Esophagus mucosa (tissue), 1 donor: ENCODE measurements at places on chromosomes 5 and 9.

DNA sequence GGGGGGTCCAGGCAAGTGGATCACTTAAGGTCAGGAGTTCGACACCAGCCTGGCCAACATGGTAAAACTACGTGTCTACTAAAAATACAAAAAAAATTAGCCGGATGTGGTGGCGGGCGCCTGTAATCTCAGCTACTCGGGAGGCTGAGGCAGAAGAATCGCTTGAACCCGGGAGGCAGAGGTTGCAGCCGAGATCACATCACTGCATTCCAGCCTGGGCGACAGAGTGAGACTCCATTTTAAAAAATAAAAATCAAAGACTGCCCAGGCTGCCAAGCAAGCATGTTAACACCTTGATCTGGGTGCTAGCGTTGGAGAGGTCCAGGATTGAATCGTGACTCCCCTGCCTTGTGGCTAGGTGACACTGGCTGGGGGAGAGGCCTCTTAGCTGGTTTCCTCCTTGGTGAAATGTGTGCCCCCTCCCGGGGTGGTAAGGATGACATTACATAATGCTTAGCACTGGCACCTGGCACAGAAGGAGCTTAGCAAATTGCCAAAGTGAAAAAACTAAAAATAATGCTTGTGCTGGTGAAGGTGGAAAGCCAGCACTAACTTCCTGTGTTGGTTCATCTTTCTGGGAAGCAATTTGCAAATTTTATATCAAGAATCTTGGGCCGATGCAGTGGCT, 2.2 kb upstream of the CIZ1 start:
- ATAC-seq: no peak

DNA sequence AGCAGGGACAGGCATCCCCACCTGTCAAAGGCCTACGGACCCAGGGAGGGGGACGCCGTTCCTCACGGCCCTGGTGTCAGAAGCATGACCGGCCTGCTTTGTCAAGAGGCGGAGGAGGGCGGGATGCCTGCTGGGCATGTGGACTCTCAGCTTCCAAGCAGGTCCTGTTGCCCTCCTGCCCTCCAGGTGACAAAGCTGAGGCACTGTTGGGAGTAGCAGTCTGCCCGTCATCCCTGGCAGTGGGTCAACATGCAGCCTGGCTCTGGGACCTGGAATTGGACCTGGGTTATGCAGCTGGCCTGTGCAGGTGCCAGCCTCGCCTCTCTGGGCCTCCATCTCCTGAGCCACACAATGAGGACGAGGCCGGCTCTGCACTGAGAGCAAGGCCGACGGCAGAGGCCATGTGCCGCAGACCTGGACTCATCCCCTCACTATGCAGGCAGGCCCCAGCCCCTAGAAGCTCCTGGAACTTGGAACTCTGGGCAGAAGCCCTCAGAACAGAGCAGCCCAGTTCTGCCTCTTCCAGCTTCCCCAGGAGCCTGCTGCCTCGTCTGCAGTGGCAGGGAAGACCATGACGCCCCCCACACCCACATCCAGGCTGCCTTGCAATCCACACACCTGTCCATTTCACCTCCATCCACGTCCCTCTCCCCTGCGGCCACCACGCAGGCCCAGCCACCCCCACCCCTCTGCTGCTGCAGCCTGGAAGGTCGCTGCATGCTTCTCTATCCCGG, 20.8 kb upstream of the FCN1 start:
- ATAC-seq: no peak

DNA sequence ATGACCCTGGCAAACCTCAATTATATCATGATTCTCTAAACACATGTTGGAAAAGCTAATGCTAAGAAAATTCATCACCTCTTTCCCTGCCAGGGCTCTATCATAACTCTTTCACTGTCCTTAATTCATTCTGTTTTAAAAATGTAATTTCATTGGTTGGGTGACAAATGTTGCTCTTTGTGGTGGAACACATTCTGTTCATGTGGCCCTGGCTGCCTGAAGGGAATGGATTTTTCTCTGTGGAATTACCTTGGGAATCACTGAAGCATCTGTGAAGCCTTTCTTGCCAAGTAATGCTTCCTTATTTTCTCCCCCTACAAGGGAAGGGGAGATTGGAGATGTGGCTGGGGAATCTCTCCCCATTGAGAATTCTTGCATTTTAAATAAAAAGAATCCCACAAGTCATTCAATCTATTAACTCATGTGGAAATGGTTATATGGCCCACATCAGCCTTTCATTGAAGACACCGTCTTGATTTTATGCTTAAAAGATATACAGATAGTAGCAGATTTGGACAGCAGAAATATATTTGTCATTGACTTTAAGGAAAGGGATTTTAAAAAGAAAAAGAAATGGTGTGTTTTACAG, 201.8 kb upstream of the NMUR2 start:
- no peak for ATAC-seq

DNA sequence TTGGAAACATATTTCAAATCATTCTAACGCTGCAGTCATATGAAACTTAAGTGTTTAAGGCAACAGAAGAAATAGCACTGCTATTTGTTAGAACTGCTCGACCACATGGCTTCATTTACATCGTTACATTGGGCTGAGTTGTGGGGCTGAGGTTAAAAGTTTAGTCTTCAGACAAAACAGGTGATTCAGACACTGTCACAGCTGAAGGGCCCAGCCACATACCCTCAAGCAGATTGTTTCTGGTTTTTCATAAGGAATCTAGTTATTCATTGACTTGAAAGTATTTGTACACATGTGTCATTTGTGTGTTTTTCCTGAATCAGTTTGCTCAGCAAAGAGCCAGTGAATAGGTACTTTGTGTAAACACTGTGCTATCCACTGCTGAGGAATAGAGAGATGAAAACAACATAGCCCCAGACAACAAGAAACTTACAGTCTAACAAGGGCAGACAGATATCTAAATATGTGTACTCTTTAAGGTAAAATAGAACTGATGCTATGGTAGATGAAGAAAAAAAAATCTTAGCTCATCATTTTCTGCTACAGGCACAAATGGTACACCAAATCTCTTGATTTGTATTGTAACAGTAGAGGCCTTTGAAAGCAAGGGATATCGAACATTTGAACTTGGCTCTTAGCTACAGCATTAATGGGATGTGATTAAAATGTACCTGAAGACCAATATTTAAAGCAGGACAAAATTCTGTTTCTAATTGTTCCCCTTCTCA, 357.6 kb upstream of the RPS23 start:
- ATAC-seq: no peak

- ATAC-seq: no peak
Observed at GRCh38 chr9:135296735-135297455, 182.7 kb upstream of the PPP1R26 start.

DNA sequence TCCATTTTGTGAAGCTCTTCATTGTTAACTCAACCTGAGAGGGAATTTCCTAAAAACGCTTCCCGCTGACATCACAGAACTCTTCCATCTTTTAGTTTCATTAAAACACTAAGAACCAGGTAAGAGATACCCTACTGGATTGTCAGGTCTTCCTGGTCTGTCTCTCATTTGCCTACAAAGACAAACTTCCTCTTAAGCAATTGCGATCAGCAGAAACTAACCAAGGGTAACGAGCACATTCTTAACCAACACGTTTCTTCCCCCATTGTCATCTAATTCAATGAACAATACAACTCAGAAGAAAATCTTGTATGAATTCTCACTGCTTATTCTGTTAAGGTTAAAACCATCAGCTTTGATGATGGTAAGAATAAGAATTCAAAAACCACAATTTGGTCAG, 6.6 kb downstream of the FBXW11 start:
- peak; percentile 77 for ATAC-seq

GRCh38 chr5:39231705-39232525, 12.6 kb upstream of the FYB1 start:
- peak; percentile 94 for ATAC-seq

- no peak for ATAC-seq
Observed at GRCh38 chr5:116650544-116650943, 75.9 kb upstream of the SEMA6A start.

GRCh38 chr9:34654323-34655051, 2.5 kb downstream of the IL11RA start:
- peak; percentile 10 for ATAC-seq

DNA sequence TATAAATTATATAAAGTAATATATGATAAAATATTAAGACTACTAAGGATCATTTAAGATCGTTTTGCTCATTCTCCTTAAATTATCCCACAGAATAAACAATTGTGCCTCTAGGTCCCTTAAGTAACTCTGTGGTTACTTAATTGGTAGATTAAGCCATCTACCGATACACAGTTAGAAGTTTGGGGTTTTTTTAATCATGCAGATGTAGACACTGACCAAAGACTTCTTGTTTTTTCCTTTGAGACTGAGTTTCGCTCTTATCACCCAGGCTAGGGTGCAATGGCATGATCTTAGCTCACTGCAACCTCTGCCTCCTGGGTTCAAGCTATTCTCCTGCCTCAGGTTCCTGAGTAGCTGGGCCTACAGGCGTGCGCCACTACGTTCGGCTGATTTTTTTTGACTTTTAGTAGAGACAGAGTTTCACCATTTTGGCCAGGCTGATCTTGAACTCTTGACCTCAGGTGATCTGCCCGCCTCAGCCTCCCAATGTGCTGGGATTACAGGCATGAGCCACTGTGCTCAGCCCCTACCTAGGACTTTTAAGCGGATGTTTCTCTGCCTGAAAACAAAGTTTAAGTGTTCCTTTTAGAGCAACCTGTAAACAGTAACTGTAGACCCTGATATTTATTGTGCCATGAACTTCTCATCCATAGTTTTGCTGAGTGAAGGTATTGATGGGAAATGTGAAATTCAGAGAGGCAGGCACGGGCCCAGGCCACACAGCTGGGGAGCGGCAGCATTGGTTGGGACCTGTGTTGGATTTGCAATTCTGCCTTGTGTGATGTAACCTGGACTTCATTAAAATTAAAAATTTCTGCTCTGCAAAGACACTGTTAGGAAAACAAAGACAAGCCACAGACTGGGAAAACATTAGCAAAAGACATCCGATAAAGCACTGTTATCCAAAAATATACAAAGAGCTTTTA, 11.6 kb downstream of the CEL start:
- ATAC-seq: no peak

- no peak for ATAC-seq
Observed at GRCh38 chr9:99129091-99129490, 24.2 kb downstream of the TGFBR1 start.

GRCh38 chr5:163614787-163615186, 109.4 kb downstream of the MAT2B start:
- ATAC-seq: no peak

DNA sequence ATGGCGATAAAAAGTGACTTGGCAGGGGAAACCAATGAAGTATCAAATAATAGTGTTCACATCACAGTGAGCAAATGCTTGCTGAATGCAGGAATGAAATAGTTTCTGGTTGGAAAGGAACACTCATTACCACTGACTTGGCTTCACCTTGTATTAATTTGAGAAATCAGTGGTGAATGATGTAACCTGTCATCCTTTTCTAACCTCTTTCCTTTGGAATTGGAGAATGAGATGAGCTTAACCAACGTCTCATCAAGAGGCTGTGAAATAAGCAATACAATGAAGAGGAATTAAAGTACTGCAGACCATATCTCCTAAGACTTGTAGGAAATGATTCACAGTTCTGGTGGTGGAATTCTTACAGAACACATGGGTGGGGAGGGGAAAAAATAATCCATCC, 192.2 kb downstream of the DMAC1 start:
- ATAC-seq: no peak

GRCh38 chr5:165196961-165197360, 1691.5 kb downstream of the MAT2B start:
- no peak for ATAC-seq

GRCh38 chr9:128201441-128202369, 1.5 kb upstream of the DNM1 start:
- ATAC-seq: no peak

GRCh38 chr5:113293068-113293974, 141.5 kb downstream of the TSSK1B start:
- no peak for ATAC-seq

GRCh38 chr9:107144475-107144874, 138.6 kb upstream of the RAD23B start:
- no peak for ATAC-seq

- no peak for ATAC-seq
Observed at GRCh38 chr5:180006141-180006540, 65.4 kb downstream of the RNF130 start.

DNA sequence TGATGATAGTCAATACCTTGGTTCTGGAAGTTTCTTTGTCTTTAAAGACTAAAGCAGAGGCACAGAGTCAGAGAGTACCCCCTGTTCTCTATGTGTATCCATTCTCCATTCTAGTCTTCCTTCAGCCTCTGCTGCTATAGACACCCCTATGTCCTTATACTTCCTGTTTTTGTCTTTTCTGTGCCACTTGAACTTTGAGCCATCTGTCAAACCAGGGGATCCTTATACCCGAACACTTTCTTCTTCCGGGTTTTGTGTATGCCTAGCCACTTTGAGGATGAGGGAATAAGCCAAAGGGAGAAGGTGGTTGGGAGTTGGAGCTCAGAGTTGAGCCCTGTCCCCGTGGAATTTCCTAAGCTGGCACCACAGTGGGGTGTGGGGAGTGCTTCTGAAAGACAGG, 61.1 kb upstream of the IL6ST start:
- ATAC-seq: no peak

DNA sequence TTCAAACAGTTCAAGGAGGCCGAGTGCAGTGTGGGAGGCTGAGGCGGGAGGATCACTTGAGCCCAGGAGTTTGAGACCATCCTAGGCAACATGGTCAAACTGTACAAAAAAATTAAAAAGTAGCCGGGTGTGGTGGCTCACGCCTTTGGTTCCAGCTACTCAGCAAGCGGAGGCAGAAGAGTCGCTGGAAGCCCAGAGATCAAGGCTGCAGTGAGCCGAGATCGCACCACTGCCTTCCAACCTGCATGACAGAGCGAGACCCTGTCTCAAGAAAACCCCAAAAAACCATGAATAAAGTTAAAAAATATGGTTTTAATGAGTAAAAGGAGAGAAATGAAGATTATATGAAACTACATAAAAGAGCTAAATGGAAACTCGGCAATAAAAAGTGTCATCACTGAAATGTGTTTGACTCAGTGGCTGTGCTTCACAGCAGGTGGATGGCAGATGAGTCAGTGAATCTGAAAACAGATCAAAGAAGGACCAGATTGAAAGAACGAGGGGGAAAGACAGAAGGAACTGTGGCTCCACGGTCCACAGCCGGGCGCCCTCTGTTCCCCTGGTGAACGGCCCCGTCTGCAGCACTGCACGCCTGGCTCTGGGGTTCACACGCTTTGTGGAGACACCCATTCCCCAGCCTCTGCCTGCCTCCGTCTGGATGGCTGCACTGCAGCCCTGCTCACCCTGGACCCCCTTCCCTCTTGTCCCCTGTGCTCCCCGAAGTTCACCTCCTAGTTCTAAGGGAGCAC, 25.1 kb downstream of the EXD3 start:
- ATAC-seq: no peak

GRCh38 chr5:60541980-60542379, 158.0 kb downstream of the DEPDC1B start:
- no peak for ATAC-seq
